Stimulated activated CD4-positive, alpha-beta T cell treated with anti-CD3 and anti-CD28 coated beads, TNF-alpha, amount 100 ng/mL, for 24 hours (primary cell): ENCODE measurements at places on chromosomes 11 and 22.

DNA sequence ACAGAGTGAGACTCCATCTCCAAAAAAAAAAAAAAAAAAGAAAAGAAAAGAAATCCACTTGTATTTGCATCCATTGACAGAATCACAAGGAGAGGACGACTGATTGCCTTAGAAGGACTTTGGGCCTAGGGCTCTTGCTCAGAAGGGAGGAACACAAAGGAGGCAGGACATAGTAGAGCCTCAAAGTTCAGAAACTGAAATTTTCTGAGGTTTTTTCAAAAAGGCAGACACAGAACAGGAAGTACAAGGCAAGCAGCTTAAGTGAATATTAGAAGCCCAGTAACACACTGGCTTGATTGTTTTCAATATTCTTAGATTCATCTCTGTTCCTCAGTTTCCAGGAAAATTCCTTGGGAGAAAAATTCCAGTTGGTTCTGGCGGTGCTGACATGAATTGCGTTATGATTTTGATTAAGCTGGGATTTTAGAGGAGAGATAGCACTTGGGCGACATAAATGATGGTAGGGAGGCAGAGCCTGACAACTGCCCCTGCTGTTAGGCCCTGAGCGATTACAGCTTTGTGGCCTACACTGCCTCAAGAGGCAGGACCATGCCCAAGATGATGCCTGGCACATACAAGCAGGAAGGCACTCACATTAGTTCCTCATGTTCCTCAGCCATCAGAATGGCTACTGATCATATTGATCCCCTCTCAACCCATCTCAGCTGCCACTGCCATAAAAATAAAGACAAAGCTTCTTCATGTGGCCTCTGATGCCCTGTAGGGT, 15.3 kb downstream of the CLPB start:
- no peak for DNase-seq

- no peak for DNase-seq
Observed at GRCh38 chr11:35304386-35304775, 115.0 kb downstream of the SLC1A2 start.

GRCh38 chr22:41823797-41824196, 9.1 kb upstream of the SREBF2 start:
- DNase-seq, result no peak

GRCh38 chr22:24424901-24425775, 2.3 kb upstream of the ADORA2A start:
- DNase-seq, result no peak

DNA sequence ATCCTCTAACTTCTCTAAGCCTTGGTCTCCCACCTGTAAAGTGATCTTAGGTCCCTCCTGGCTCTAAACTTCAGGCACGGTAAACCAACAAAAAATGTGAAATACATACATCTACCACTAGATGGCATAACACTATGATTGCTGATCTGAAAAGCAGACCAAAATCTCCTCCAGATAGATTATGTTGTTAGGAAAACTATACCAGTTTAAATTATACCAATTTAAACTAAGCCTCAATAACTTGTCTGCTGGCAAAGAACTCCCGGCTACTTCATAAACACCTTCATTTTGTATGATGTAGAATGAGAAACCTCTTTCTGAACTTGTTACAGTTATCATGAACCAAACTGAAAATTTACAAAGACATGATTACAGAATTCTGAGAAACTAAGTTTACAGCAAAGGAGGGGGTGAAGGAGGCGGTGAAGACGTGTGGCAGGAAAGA, 85.9 kb downstream of the SBF2 start:
- no peak for DNase-seq

GRCh38 chr22:37410174-37411055, 16.9 kb downstream of the ELFN2 start:
- no peak for DNase-seq

- DNase-seq, result no peak
Observed at GRCh38 chr11:9716275-9717039, 52.6 kb downstream of the SWAP70 start.

GRCh38 chr11:21137803-21138202, 468.4 kb downstream of the NELL1 start:
- DNase-seq, result no peak

GRCh38 chr22:38732251-38732815, 23.5 kb downstream of the SUN2 start:
- no peak for DNase-seq

GRCh38 chr22:20885017-20885556, 26.3 kb downstream of the SNAP29 start:
- no peak for DNase-seq

GRCh38 chr11:108551651-108552462, 41.7 kb downstream of the EXPH5 start:
- no peak for DNase-seq

DNA sequence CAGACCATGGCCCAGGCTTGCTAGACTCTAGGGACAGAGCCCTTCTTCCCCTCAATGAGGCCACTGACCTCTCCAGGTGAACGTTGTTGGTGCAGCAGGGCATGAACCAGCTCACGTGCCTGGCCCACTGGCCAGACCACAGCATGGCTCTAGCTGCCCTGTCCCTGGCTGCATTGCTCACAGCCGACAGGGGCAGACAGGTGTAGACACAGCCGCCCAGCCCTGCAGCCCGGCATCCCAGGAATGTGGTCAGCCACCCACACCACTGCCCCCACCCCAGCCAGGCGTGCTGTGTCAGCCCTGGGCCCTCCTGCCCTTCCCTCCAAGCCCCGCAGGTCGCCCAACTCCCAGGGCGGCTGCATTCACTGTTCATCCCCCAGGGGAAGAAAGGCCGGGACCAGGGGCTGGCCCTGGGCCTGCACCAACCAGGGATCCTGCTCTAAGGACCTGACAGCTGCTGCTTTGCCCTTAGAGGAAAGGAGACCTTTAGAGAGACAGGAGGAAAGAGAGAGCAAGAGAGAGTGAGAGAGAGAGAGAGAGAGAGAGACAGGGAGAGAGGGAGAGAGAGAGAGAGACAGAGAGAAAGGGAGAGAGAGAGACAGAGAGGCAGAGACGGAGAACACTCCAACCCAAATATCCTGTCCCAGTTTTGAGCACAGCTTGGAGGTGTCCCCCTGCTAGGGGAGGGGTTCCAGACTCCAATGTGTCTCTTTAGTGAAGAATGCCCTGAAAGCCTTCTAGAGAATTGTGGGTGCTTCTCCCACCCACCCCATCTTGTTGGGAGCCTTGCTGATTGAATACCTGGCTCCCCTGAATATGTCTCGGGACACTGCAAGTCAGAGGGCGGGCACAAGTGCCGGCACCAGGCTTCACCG, 44.2 kb upstream of the LINC01488 start:
- no peak for DNase-seq

DNA sequence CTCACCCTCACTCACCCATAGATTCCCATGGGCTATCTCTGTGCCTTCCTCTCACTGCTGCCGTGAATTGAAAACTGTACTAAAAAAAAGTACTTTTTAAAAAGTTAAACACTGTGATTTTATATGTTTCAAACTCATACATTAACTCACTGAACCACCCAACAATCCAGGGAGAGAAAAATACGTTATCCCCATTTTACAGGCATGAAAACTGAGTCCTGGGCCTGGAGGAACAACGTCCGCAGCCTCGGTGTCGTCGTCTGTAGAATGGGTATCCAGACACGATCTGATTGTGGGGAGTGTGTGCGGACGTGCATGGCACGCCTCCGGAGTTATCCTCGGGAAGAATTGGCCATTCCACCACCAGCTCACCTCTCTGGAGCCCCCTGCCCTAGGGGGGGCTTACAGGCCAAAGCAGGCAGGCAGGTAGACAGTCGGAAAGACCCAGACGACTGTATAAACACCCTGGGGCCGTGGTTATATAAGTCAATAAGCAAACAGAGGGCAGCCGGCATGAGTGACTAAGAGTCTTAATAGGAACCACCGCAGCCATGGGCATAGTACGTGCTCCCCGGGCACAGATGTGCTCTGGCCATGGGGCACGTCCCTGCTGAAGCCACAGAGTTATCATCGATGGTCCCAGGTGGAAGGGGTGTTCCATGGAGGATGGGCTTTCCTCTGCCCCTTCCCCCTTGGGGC, 7.1 kb upstream of the PDGFB start:
- no peak for DNase-seq

- no peak for DNase-seq
Observed at GRCh38 chr11:60121264-60121663, 32.8 kb downstream of the MS4A2 start.

GRCh38 chr22:23683545-23683944, 7.3 kb upstream of the RGL4 start:
- DNase-seq, result no peak

- no peak for DNase-seq
Observed at GRCh38 chr22:31230871-31231621, 18.9 kb downstream of the LIMK2 start.

GRCh38 chr22:25823276-25823675, 81.3 kb downstream of the MYO18B start:
- DNase-seq, result no peak

GRCh38 chr11:46537537-46538295, 56.1 kb downstream of the AMBRA1 start:
- DNase-seq, result peak; percentile 35

DNA sequence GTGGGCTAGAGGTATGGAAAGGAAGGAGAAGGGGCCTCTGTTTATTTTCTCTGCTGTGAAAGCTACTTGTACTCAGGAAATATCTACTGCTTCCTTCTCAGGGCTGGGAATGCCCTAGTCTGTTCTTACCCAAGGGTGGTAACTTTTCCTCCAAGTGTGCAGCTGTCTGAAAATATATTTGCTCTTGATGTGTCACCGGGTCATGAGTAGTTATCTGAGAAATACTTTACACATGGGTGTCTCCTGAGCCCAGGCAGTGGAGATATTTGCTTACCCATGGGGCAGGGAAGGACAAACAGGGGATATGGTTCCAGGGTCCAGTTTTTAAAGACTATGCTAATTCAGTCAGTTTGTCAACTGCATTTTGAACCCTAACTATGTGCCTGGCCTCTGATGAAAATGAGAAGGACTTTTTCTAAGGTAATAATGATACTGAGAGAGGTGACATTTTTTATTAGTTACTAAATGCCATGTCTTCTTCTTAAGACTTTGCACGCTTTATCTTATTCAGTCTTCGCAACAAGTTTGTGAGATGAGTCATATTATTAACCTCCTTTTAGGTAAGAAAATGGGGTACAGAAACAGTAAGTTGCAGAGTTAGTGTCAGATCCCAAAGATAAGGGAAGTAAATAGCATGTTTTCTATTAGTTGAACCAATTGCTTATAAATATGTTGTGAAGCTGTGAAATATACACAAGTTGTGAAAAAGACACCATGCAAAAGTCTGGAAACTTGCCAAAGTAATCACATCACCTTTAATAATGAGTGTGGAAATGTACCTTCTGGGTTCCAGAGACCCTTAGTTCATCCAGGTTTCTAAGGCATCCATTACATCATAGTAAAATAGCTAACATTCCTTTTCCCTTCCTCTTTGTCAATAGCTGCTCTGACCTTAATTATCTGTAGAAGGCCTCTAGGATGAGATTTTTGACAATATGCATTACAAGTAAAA, 22.9 kb downstream of the SYTL2 start:
- no peak for DNase-seq

DNA sequence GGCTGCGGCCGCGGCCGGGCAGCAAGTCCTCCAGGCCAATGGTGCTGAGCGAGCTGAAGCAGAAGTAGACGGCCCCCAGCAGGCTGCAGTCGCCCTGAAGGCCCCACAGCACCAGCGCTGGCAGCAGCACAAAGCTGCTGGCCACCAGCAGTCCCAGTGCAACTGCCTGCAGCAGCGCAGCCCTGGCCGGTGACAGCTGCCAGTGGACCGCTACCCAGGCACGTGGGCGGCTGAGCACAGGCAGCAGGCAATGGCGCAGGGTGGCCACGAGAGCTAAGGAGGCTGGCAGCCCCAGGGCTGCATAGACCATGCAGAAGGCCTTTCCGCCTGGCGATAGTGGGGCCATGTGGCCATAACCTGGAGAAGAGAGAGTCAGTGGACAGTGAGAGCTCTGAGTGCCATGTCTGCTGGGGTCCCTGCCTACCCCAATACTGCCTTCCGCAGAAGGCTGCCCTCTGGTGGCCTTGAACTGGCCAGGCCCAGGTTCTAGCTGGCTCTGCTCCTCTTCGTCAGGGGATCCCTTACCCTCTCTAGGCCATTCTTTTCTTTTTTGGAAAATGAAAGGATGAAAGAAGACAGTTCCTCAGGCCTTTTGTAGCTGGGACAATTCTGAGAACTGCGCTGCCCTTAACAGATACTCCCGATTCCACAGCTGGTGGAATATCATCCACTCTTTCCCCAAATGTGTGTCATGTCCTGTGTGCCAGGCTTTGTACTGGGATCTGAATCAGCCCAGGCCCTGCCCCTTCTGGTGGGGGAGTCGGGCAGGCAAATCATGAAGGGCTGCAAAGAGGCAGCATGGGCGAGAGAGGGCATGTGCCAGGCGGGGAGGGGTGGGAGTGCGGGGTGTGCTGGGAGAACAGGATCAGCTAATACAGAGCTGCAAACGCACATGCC, 1.8 kb downstream of the KCNK7 start:
- no peak for DNase-seq

- no peak for DNase-seq
Observed at GRCh38 chr11:134512061-134512460, 100.0 kb upstream of the B3GAT1 start.

DNA sequence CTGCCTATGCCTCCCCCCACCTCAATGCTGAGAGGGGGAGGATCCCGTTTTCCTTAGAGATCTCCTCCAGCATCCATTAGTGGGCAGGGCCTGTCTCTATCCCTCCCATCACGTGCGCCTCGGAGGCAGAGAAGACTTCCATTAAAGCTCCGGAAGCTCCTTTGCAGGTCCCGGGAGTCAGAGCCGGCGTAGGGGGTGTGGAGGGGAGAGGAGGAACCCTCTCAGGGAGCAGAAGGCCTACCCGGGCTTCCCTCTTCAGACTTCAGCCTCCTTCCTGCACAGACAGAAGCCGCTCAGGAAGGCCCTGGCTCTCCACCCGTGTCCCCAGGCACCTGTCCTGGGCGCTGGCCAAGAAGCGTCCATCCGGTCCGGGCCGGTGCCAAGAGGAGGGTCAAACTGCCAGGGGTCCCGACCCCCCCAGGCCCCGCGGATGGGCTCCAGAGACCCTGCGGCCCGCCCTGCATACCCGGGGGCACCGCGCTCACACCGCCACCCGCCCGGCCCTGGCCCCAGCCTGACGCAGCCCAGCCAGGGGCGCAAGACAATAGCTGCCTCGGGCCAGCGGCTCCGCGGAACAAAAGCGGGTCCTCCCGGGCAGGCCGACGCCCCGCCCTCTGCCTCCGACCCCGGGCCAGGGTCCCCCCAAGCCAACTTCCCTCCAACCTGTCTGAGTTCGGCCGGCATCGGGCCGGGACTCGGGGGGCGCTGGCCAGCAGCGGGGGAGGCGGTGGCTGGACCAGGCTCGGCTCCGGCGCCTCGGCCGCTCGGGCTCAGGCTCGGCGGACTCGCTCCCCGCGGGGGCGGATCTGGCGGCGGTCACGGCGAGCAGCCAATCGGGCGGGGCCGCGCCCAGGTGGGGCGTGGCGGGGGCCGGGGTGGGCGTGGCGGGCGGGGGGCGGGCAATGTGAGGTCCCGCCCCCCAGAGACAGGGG, 29.9 kb downstream of the ARVCF start:
- DNase-seq, result peak; percentile 62
